ENCODE measurements at places on chromosomes 2 and 18.

DNA sequence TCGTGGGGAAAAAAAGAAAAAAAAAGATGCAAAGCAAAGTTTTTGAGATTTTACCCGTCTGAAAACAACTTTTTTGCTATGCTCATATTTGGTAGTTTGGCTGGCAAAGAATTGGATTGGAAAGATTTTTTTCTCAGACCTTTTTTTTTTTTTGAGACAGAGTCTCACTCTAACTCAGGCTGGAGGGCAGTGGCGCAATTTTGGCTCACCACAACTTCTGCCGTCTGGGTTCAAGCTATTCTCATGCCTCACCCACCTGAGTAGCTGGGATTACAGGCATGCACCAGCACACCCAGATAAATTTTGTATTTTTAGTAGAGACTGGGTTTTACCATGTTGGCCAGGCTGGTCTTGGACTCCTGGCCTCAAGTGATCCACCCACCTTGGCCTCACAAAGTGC is 56.3 kb upstream of the TANC1 start:
- DNase-seq, result no peak

DNA sequence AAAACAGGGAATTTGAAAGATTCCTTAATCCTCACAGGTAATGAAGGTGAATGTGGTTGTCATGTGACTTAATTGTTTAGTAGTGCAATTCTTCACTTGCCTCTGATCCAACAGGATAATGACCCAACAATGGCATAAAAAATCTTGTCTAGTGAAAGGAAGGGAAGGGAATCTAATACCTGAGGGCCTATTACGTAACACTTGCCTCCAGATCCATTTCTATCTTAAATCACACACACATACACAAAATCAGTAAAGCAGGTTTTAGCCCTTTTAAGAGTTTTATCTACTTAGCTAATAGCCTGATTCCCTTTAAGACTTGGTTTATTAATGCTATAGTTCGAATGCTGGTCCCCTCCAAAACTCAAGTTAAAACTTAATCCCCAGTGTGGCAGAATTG is 118.6 kb downstream of the TMEM163 start:
- DNase-seq, result no peak

- no peak for DNase-seq
These were observed 70.6 kb upstream of the PPM1B start for GRCh38 chr2:44098050-44098449.

- DNase-seq, result no peak
These were observed 25.4 kb downstream of the USP14 start for GRCh38 chr18:183769-184168.

DNA sequence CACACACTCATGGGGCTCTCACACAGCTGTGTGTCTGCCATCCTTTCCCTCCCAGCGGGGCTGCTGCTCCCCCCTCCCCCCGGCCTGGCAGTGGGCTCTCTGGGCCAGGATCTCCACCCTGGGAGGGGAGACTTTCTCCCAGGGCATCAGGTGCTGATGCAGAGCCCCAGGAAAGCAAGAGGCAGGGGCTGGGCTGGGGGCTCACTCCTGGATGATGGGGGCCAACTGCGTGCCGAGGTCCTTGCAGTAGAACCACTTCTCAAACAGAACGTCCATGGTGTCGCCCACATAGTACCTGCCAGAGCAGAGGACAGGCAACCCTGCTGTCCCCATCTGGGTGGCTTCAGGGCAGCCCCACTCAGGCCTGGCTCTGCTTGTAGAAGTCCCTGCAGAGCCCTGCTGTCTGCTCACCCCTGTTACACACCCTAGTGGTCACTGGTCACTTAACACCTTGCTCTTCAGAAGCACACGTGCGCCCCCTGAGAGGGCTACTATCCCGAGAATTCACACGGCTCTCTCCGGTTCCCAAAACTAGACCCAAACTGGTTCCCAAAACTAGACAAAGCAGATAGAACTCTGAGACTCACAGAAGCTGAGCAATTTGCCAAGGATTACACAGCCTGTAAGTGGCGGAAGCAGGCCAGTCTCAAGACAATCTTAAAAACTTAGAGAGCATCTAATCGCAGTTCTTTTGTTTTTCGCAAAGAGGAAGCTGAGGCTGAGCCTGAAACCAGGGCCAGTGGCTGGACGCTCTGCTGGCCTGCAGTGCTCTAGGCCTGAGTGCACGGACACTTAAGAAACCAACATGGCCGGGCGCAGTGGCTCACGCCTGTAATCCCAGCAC is 6.6 kb upstream of the OXER1 start:
- DNase-seq, result no peak

- DNase-seq, result no peak
These were observed 17.6 kb downstream of the SLC39A10 start for GRCh38 chr2:195674491-195675221.

- DNase-seq, result no peak
These were observed 24.2 kb downstream of the RPL31 start for GRCh38 chr2:101026253-101026701.

All from memory B cell (primary cell).